ENCODE measurements at places on chromosomes 16 and 17. TPM values are rescaled to one million over a fixed set of nuclear protein-coding genes. Genes with fewer than 3 reads are reported as not detected.

DNA sequence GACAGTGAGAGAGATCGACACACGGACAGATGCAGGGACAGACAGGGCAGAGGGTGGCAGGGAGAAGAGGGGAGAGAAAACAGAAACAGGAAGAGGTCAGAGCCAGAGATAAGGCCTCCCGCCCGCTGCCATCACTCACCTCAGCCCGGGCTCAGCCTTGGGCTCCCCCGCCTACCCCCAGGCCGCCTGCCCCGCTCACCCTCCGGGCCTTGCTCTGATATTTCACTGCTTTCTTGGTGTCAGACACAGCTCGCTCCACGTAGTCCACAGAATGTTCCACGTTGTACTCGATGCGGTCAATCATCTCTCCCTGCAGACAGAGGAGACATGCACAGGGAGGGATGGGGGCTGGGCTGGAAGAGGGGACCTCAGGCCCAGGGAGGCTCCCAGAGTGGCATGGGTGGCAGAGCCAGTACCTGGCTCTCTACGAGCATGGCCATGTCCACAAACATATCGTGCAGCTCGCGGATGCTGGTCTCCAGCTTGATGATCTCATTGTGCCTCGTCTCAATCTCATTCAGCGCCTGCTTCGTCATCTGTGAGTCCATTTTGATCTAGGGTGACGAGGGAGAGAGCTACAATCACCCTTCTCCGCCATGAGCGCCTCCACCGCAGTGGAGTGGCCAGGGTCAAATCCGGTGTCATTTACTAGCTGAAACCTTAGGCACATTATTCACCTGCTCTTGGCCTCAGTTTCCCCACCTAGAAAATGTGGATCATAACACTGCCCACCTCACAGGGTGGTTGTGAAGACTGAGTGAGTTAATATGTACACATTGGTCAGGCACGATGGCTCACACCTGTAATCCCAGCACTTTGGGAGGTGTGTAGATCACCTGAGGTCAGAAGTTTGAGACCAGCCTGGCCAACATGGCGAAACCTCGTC is 8.2 kb downstream of the HSD3B7 start:
- H3K27ac ChIP-seq, result no peak overlapping the region
- H3K36me3 ChIP-seq, result peaks cover 7% of the 10 kb centered on the region
- no peak overlapping the region for H3K4me3 ChIP-seq
- H3K27me3 ChIP-seq, result peaks cover 3% of the 10 kb centered on the region

MT1G gene
- not detected for total RNA-seq

TBC1D3C gene
- 0.52 TPM for total RNA-seq

DNA sequence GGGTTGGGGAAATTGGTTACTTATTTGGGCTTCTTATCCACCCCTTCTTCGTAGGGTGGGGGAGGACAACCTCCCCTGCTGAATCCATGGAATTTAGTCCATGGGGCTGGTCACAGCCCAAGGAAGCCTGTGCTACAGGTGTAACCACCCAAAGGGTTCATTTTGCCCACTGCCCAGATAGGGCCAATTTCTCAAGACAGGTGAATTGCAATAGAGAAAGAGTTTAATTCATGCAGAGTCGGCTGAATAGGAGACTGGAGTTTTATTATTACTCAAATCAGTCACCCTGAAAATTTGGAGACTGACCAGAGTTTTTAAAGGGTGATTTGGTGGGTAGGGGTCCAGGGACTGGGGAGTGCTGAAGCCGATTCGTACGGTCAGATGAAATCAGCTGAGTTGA is 101.5 kb upstream of the HS3ST2 start:
- H3K4me1 ChIP-seq, result no peaks in the 10 kb centered on the region
- no peak overlapping the region for H3K27ac ChIP-seq
- no peaks in the 10 kb centered on the region for H3K36me3 ChIP-seq
- H3K4me3 ChIP-seq, result no peak overlapping the region

- H3K4me3 ChIP-seq, result no peak overlapping the region
- no peak for DNase-seq
- H3K27ac ChIP-seq, result no peak overlapping the region
- no peaks in the 10 kb centered on the region for H3K4me1 ChIP-seq
Measured at GRCh38 chr16:72959301-72959996, 88.5 kb downstream of the ZFHX3 start.

RGS9 gene
- total RNA-seq, result 8.5 TPM

- DNase-seq, result no peak
- H3K27ac ChIP-seq, result peak overlapping the region; percentile 35
- H3K4me3 ChIP-seq, result no peak overlapping the region
- peaks cover 8% of the 10 kb centered on the region for H3K27me3 ChIP-seq
Measured at GRCh38 chr17:77287432-77288068, 146.8 kb downstream of the SEC14L1 start.

DNA sequence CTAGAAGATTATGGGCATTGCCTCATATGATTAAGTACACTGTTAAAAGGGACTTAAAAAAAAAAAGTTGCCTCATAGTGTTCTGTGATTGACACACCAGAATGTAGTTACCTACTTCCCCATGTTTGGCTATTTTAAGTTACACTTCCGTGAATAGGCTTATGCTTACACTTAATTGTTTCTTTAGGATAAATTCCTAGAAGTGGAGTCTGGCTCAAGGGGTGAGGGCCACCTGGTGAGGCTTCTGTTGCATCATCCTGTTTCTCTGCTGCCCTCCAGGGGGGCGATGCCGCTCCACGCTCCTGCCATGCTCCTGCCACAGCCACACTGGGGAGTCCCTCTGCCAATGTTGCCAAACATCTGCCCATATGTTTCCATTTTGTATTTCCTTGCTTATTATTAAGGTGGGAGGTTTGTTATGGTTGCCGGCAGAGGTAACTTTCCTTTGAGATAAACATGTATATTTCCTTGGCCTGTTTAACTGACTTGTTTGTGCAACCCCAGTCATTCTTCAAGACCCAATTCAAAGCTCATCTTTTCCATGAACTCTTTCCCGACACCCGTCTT is 73.1 kb downstream of the KSR1 start:
- H3K27ac ChIP-seq, result no peak overlapping the region
- no peaks in the 10 kb centered on the region for H3K27me3 ChIP-seq
- DNase-seq, result peak; percentile 83
- H3K4me1 ChIP-seq, result peaks cover 100% of the 10 kb centered on the region
- no peaks in the 10 kb centered on the region for H3K36me3 ChIP-seq
- H3K4me3 ChIP-seq, result no peak overlapping the region

SLC22A31 gene
- total RNA-seq, result 3.1 TPM

- no peaks in the 10 kb centered on the region for H3K36me3 ChIP-seq
- no peaks in the 10 kb centered on the region for H3K4me1 ChIP-seq
- H3K27me3 ChIP-seq, result no peaks in the 10 kb centered on the region
- H3K4me3 ChIP-seq, result no peak overlapping the region
Measured at GRCh38 chr16:71439523-71439922, 2.3 kb downstream of the TLE7 start.

CCL16 gene
- total RNA-seq, result 8.4 TPM

DNASE1 gene
- 47.2 TPM for total RNA-seq

GRCh38 chr17:66398617-66399016 is 96.2 kb downstream of the PRKCA start:
- no peaks in the 10 kb centered on the region for H3K36me3 ChIP-seq
- no peak overlapping the region for H3K27ac ChIP-seq
- no peak overlapping the region for H3K4me3 ChIP-seq
- DNase-seq, result no peak

- DNase-seq, result no peak
- no peaks in the 10 kb centered on the region for H3K4me1 ChIP-seq
- H3K27ac ChIP-seq, result no peak overlapping the region
- H3K36me3 ChIP-seq, result no peaks in the 10 kb centered on the region
- no peak overlapping the region for H3K4me3 ChIP-seq
Measured at GRCh38 chr17:10474536-10474935, 5.2 kb upstream of the MYH4 start.

GRCh38 chr17:65307081-65307960 is 170.2 kb downstream of the RGS9 start:
- H3K4me3 ChIP-seq, result no peak overlapping the region
- H3K36me3 ChIP-seq, result no peaks in the 10 kb centered on the region
- no peak overlapping the region for H3K27ac ChIP-seq
- DNase-seq, result no peak

TPSB2 gene
- not detected for total RNA-seq

DNA sequence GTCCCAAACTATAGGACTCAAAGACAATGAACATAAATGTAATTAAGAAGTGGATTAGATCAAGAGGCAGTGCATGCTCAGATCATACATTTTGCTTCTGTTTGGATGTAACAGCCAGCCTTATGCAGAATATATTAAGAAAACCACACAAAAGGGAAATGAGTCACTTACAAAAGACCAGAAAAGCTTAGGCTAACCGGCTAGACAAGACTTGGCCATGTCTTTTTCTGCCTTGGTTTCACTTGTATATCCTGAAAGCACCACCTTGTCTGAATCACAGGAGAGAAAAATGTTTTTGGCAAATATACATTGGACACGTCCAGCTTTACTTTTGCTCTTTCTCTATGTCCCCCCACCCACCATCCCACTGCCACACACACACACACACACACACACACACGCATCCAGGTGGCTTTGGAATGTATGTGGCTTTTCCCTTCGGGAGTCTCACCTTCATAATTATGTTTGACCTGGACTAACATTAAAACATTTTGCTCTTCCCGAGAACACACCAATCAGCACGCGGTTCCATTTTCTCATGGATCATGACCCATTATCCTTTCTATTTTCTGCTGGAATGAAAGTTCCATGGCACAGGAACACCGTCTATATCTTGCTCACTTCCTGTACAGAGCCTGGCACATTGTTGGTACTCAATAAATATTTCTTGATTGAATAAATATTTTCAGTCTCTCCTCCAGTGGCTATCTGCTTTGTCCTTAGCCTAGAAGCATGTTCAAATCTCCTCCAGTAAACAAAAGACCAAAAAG is 64.6 kb downstream of the CDK5R1 start:
- no peak for DNase-seq
- no peak overlapping the region for H3K4me3 ChIP-seq
- no peaks in the 10 kb centered on the region for H3K27me3 ChIP-seq
- H3K36me3 ChIP-seq, result no peaks in the 10 kb centered on the region

- peaks cover 44% of the 10 kb centered on the region for H3K4me1 ChIP-seq
- H3K36me3 ChIP-seq, result peaks cover 19% of the 10 kb centered on the region
- H3K27ac ChIP-seq, result no peak overlapping the region
Measured at GRCh38 chr17:83099086-83099555, 19.7 kb downstream of the METRNL start.

- H3K27ac ChIP-seq, result no peak overlapping the region
- H3K4me3 ChIP-seq, result no peak overlapping the region
- DNase-seq, result no peak
- no peaks in the 10 kb centered on the region for H3K4me1 ChIP-seq
Measured at GRCh38 chr16:17241264-17241835, 229.4 kb downstream of the XYLT1 start.

TK1 gene
- 3.7 TPM for total RNA-seq

KRTAP2-2 gene
- total RNA-seq, result not detected

- H3K4me1 ChIP-seq, result no peaks in the 10 kb centered on the region
- DNase-seq, result peak; percentile 82
- H3K36me3 ChIP-seq, result no peaks in the 10 kb centered on the region
- H3K4me3 ChIP-seq, result no peak overlapping the region
- no peak overlapping the region for H3K27ac ChIP-seq
- H3K27me3 ChIP-seq, result peaks cover 36% of the 10 kb centered on the region
Measured at GRCh38 chr17:77542551-77543490, 402.1 kb downstream of the SEC14L1 start.

Measured in spleen (tissue), 13 donors.